DMS 273 treated with DMSO at 0.1 percent for 48 hours (cell line): ENCODE measurements at places on chromosomes 4 and X.

DNA sequence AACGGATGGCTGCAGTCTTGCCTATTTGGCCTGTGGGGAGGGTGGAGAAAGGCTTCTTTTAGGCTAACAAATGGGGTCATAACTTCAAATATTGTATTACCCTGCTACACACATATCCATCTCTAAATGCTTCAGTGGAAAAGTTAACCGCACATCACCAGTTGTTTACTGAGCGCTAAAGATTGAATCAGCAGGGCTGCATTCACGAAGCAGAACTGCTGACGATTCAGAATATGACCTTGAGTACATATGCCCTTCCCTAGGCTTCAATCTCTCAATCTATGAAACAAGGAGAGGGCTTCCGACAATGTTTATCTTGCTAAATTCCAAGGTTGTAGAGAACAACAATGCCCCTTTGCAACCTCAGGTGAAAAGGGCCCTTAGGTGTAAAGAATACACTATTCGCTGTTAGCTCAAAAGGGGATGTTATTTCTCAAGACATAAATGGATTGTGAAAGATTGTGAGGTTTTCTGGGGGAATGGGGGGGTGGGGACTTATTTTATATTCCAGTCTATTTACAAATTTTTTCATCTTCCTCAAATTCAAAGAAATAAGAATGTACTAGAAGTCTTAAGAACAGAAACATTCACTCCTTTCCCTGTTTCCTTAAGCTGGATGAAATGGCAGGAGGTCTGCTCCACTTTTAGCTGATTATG, 2.6 kb upstream of the ATP6AP2 start:
- no peak for DNase-seq

DNA sequence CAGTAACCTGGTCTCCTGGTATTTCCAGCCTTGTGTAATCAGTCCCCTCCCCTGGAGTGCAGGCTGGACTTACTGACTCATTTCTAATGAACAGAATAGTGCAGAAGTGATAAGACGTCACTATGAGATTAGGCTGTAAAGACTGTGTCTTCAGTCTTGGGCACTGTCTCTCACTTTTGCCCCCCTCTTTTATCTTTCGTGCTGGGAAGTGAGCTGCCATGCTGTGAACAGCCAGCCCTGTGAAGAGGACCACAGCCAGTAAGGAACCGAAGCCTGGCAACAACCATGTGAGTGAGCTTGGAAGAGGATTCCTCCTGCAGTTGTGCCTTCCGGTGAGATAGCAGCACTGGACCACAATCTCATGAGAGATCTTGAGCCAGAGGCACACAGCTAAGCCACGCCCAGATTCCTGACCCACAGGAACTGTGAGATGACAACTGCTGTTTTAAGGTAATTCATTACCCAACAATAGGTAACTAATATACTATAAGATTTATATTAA, 67.5 kb upstream of the GPR34 start:
- DNase-seq, result no peak

GRCh38 chr4:133270021-133270570, 121.0 kb downstream of the PCDH10 start:
- no peak for DNase-seq

DNA sequence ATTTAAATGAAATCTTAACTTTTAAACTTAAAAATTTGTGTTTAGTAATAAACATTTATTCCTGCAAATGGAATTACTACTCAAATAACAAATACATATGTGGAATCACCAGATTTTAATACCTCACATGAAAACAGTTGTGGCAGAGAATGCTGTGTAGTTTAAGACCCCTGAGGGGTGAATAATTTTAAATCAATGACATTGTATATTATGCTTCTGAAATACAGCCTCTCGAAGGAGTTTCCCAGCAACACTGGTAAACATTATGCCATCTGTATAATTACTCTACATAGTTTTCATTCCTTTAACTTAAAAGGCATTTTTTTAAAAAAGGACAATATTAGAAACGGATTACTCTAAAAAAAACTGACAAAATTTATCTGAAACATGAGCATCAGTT, 2313.3 kb downstream of the ARAP2 start:
- no peak for DNase-seq

GRCh38 chr4:82519072-82519471, 42.7 kb downstream of the TMEM150C start:
- DNase-seq, result no peak

- DNase-seq, result no peak
These were observed 74.8 kb downstream of the WWC2 start for GRCh38 chr4:183173580-183174526.

DNA sequence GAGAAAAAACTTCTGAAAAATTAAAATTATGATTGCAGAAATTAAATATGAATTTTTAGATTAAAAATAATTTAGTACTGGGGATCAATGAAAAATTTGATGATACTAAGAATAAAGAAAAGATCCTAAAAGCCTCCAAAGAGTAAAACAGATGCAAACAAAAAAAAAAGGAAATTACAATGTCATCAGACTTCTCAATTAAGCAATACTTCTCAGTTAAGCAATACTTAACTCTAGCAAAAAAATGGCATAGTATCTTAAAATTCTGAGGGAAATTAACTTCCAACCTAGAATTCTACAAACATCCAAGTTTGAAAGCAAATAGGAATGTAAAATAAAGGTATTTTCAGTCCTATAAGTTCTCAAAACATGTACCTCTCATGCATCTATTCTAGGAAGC, 141.2 kb upstream of the INTU start:
- DNase-seq, result no peak

DNA sequence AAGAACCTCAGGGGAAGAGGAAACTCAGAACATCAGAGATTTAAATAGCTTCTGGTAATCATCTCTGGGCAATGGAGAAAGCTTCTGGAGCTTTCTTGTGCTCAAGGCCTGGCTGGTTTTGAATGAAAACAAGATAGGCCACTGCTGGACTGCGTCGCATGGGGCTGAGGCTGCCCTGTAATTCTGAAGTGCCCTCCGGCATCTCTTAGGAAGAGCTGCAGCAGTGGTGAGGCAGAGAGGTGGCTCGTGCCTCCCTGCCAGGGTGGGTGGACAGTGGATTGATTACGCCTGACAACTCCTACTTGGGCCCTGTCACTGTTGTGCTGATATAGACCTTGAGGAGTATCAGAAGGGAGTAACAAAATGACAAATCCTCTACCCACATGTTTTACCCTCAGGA, 279.7 kb downstream of the NR3C2 start:
- DNase-seq, result no peak

DNA sequence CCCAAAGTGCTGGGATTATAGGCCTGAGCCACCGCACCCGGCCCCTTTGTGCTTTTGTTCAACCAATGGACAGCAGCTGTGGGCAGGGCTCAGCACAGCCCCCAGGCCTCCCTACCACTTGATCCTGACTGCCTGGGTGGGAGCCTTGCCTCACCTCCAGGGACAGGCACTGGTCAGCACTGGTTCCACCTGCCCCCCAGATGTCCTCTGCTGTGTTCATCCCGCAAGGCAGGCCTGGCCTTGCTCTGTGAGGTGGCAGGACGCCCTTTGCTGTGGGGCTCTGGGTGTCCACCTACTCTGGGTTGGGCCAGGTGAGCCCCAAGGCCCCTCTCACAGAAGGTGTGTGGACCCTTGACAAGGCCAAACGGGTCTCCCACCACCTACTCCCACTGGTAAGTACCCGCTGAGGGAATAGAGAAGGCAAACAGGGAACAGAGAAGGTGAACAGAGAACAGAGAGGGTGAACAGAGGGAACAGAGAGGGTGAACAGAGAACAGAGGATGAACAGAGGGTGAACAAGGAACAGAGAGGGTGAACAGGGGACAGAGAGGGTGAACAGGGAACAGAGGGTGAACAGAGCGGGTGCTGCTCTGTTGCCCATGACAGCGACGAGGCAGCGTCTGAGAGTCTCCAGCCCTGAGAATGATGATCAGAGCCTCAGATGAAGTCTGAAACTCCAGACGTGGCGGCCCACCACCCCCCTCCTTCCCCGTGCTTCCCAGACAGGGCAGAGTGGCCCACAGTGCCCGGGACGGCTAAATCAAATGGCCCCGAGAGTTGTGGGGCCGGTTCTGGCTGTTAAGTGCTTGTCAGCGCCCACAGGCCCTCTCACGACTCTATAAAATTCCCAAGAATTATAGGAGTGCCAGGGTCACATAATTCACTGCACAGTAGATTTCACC, 55.0 kb upstream of the NKX1-1 start:
- no peak for DNase-seq

GRCh38 chrX:107723511-107723910, 52.1 kb downstream of the TSC22D3 start:
- DNase-seq, result no peak

- no peak for DNase-seq
These were observed 17.8 kb downstream of the TMSB15A start for GRCh38 chrX:102498732-102499131.

DNA sequence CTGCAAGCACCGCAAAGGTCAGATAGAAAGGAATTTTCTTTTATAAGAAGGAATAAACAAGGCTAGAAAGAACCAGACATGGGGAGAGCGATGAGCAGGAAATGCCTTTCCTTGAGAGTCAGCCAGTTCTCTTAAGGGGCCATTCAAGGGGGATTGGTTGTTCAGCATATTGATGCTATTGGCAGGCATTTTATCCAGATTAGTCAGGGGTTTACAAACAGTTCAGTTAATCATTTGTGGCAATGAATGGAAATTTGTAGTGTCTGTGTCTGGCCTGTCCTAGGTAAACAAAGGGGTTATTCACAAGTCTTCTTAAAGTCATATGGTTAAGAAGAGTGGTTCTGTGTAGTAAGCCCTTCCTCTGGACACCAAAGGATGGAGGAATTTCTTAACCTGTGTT, 184.7 kb upstream of the FRMPD4 start:
- no peak for DNase-seq

DNA sequence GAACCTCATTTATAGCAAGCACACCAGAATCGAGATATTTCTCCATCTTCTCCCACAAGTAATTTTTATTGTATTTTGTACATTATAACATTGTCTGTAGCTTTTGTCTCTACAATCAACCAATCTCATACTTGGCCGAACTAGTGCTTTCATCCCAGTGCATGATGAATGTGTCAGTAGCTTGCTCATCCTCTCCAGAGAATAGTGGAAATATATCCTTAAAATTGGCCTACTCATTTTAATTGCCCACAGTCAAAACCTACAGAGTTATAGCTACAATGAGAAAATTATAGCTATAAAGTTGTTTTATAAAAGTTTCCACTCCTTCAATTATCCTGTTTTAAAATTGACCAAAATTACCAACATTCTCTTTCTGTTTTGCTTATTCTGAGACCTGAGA, 103.8 kb downstream of the MAPK10 start:
- no peak for DNase-seq

DNA sequence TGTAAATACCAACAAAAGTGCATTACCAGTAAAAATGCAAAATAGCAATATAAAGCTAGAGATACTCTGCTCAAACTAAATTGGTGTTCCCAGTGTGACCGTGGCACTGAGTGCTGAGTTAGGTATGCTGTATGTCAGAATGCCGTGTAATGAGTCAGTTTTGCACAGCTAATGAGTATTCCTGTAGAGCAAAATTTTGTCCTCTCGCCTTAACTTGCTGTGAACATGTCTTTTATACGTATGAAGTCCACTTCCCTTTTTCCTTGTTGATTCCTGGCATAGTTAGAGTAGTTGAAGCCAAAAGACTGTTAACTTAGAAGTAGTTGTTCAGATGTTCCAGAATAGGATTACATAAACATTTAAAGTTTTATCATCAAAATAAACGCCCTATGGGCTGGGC, 11.5 kb downstream of the DCLK2 start:
- DNase-seq, result no peak

GRCh38 chrX:153750127-153750774, 13.8 kb upstream of the PLXNB3 start:
- DNase-seq, result no peak

DNA sequence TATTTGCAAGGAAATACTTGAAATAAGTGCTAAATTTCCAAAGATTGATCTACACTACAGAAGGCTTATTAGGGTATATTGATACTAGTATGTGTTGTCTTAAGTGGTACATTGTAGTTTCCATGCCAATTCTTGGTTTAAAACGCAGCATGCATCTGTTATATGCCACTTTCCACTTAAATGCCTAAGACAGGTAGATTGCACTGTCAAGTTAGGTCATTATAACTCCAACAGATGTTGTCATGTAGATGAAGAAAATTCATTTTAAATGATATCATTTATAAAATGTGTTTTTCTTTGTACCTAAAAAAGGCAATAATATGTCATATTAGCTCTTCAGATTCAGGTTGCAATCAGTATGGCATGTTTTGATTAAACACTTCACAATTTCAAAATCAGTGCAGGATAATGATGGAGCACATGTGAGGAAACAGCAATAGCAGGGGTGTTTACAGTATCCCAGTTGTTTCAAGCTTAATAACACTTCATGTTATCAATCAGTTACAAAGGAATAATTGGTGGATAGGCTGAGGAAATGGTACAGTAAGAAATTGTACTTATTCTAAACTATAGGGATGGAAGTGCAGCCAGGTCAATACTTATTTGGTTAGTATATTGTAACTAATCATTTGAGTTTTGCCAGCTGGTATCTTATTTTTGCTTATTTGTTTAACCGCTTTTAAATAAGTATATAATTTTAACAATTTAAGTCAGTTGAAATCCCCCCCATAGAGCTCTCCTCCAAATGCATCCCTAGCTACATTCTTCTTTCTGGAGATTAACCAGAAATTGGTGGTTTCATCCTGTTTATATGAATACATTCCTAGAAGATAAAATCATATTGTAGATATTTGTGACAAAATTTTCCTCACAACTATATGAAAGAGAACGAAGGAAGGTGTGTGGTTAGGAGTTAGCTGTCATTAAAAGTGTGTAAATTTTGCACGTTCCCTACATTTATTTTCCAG, 454.4 kb upstream of the ATOH1 start:
- no peak for DNase-seq

GRCh38 chr4:132056496-132056895, 1092.6 kb upstream of the PCDH10 start:
- DNase-seq, result no peak

GRCh38 chr4:116913451-116913850, 171.9 kb downstream of the TRAM1L1 start:
- DNase-seq, result no peak

- no peak for DNase-seq
These were observed 34.4 kb downstream of the GPR82 start for GRCh38 chrX:41758401-41758800.
